ENCODE measurements at places on chromosomes 16 and 17.
A peak's percentile ranks its signal among the peaks of the same experiment; 100 is the strongest.

- DNase-seq = no peak
Measured at GRCh38 chr16:60407606-60408005, 1628.6 kb downstream of the CDH8 start.

DNA sequence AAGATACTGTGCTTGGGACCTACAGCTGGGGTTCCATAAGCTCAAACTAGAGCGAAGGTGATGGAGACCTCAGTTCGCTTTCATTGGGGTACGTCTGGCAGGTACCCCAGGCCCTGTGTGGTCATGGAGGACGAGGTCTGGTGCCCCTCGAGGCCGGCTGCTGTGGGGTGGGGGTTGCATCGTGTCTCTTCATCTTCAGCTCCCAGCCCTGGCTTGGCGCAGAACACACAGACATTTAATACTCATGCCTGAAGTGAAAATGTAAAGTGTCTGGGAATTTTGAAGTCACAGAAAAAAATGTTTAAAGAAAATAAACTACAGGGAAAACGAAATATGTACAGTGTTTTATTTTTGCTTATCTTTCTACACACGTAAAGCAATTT, 80.5 kb downstream of the TBC1D16 start:
- no peak for DNase-seq

GRCh38 chr17:77266891-77267341, 126.1 kb downstream of the SEC14L1 start:
- peak; percentile 85 for DNase-seq

- no peak for DNase-seq
Measured at GRCh38 chr16:67884-68789, 4.3 kb downstream of the RHBDF1 start.

GRCh38 chr17:49570540-49571242, 5.0 kb upstream of the NXPH3 start:
- DNase-seq = peak; percentile 38

Measured in H9 (cell line).